ENCODE measurements at places on chromosomes 3 and 15. TPM values are rescaled to one million over a fixed set of nuclear protein-coding genes. Genes with fewer than 3 reads are reported as not detected.
A peak's percentile ranks its signal among the peaks of the same experiment; 100 is the strongest.

ASB14 gene
- not detected for total RNA-seq

DNA sequence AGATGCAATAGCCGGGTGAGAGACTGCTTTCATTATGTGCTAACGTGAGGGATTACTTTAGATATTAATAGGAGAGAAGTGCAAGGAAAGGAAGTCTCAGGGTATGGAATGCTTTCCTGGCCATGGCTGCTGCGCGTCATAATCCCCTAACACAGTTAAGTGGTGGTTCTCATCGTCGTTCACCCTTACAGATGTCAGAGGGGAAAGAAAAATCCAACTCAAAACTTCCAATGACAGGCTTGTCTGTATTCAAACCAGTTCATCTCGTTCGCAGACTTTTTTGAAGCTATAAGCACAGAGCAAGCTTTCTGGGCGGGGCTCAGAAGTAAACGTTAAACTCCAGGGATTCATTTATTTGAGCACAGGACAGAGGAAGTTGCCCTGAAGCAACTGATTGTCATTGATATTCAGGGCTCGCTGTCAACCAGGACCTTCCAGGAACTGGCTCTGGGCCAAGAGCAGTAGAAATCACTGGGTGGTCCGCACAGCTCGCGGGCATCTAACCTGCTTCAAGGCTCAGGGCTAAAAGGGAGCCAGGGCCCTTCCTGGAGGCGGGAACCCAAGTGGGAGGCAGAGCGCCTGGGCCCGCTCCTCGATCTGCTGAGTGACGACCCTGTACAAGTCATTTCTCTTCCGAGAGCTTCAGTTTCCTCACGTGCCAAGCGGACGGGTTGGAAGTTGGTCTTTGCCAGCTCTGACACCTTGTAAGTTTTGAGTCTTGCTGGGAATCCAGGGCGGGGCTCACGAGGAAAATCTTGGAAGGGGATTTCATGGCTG lies 1.1 kb upstream of the LPP start:
- peak; percentile 93 for DNase-seq

DNA sequence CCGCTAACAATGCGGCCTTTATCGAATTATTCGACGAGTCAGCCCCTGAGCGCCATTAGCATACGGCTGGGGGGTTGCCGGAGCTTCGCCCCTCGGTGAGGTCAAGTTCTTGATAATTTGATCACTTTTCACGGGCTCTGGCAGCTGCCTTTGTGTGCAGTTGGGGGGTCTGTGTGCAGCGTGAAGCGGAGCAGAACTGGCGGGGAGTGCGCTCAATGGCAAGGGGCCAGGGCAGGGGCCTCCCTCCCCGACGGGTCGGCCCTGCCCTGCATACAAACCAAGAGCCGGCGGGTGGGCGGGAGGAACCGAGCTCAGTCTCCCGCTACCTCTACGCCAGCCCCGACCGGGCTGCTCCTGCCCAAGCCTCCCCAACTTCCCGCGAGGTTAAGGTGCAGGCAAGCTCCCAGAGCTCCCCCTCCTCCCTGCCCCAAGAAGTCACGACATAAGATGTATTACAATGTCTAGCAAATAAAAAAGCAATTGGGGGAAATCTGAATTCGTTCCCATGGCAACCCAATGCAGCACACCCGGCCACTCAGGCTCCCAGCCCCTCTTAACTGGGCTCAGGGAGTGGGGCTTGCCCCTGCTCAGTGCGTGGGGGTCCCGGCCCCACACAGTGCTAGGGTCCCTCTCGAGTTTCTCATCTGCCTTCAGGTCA lies 34.1 kb upstream of the POLG start:
- DNase-seq: no peak

GRCh38 chr15:89103481-89104171 lies 15.4 kb downstream of the ABHD2 start:
- no peak for DNase-seq

DNA sequence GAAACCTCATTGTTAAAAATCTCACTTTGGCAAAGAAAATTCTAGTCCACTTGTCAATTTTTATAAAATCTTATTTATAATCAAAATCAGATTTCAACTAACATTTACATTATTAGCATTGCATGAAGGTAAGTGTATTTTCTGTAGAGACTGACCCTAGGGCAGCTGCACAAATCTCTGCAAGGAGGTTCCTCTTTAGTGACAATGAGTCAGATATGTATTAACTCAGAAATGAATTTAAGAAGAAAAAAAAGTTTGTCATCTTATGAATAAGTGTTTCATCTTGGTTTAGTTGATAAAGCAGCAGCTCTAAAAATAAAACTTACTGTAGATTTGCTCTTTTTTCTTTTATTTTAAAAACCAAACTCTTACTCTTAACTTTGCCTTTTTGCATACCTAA lies 9.0 kb upstream of the GNB4 start:
- DNase-seq: no peak

DNA sequence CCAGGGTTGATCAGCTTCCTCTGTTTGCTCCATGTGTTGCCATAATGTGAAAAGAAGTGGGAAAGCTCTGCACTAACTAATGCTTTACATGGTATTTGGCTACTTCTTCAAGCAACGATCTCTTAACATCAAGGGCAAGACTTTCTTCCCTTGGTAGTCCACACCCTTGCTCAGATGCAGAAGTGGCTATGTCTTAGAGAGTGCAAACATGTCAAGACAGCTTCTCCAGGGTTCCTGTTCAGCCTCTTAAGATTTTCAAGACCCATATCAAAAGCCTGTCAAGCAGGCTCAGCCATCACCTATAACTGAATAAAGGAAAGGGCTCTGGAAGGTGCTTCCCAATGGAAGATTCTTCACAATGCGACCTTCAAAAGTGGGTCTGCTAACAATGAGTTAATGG lies 64.8 kb upstream of the CSTA start:
- no peak for DNase-seq

GRCh38 chr3:72754582-72754981 lies 93.7 kb downstream of the SHQ1 start:
- no peak for DNase-seq

DNA sequence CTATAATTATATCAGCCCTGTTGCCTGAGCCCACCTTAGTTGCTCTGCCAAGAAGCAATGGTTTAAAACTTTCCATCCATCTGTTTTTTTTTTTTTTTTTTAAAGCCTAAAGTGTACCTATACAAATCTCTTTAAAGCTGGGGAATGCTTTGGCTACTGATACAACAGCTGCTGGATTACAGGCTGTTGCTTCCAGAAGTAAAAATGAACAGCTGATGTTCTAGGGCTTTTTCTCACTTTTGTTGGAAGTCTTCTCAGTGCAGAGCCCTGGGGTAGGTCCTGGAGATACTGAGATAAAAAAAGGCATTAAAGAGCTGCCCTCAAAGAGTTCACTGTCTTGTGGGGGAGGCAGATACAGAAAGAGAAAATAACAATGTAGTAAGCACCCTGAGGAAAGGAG lies 218.1 kb downstream of the NLGN1 start:
- DNase-seq: no peak
